ENCODE measurements at places on chromosomes 2 and 18.
A peak's percentile ranks its signal among the peaks of the same experiment; 100 is the strongest.

GRCh38 chr2:181546086-181546485, 88.9 kb downstream of the ITGA4 start:
- DNase-seq, result no peak

DNA sequence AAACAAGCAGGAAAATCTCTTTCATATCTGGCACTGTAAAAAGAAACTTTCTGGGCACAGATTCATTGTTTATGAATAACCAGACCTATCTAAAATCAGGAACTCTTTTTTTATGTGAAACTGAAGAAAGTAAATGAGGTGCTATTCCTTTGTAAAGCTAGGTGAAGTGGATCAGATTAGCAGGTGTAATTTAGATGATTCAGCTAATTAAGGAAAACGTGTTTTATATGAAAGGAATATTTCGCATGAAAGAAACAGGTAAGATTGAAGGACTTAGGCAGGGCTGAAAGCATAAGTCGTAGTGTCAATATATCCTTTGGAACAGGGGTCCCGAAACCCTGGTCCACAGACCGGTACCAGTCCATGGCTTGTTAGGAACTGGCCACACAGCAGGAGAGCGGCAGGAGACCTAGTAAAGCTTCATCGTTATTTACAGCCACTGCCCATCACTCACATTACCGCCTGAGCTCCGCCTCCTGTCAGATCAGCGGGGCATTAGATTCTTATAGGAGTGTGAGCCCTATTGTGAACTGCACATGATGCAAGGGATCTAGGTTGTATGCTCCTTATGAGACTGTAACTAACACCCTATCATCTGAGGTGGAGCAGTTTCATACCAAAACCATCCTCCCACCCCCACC, 20.3 kb upstream of the XIRP2 start:
- DNase-seq, result no peak

- DNase-seq, result peak; percentile 39
These were observed 6.9 kb upstream of the STAT1 start for GRCh38 chr2:191020742-191021381.

DNA sequence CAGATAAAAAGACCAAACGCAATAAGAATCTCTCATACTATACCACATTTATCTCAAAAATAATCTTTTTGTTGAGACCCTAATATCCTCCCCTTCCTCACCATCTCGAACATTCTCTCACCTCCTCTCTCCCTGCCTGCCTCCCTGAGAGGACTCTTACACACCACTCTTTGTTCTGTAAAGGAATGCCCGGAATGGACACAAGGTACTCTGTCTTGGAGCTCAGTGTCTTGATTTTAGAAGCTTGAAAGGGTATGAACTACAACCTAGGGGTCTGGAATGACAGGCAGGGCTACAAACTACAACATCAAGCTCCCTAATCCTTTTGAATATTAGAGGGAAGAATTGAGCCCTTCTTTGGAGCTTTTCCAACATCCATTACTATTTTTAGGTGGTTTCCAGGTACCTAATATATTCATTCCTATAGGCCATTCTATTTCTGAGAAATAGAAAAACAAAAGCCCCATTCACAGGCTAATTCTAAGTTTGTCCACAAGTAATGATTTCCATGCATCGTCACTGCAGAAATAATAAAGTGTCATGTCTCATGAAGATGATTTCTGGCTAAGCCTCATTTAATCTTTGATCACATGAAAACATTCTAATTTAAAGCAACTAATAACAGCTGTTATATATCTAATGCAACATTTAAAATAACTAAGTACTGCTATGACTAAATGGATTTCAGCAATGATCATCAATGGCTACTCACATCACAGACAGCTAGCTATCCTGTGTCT, 60.6 kb downstream of the LRP2 start:
- DNase-seq, result no peak

DNA sequence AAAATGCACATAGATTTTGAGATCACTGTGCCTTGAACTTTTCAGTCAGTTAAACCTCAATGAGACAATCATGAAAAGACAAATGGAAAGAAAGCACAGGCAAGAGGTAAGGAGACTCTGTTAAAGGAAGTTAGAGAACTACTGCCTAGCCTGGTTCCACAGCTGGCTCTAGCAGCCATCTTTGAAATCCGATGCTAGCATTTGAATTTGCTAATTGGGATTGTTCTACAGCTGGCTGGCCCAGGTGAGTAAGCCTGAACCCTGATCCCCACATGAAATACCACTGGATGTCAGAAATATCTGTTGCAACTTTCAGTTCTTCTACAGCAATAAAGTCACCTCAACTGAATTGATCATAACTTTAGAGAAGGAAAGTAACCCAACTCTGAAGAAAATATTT, 315.2 kb upstream of the CHAC2 start:
- DNase-seq, result no peak

- DNase-seq, result no peak
These were observed 247.0 kb downstream of the ALPK2 start for GRCh38 chr18:58381676-58382411.

DNA sequence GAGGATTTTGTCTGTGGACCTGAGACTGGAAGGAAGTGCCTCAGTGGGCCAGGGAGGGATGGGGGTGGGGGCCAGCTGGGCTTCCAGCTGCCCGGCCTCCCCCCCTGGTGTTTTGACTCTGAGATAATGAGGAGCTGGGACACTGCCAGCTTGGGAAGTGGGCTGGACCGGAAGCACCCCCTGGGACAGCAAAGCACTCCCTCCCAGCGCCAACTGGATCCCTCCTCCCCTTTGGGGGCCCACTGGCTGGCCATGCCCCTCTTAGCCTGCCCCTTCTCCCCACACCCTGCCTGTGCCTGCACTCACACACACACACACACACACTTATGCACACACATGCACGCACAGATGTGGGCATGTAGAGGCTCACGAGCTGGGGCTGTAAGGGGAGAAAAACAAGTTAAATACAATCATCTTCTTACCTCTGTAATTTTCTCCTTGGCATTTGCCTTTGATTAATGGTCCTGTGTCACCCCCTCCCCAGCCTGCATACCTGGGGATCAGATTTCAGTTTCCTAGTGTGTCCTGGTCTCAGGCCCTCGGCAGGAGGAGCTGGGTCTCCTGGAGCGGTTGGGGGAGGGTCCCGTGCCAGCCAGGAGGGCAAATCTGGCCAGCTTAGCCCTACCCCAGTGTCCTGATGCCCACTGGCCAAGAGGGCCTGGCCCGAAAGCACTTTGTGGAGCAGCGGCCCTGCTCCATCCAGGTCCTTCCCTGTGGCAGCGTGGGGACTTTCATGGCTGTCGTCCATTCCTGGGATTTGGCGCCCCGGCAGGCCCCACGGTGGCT, 3.6 kb downstream of the ITM2C start:
- DNase-seq, result no peak

- no peak for DNase-seq
These were observed 32.9 kb upstream of the CCDC93 start for GRCh38 chr2:118046634-118047210.

- no peak for DNase-seq
These were observed 7.6 kb upstream of the SPDYA start for GRCh38 chr2:28802975-28803429.

GRCh38 chr2:193153576-193153975, 958.8 kb upstream of the TMEFF2 start:
- no peak for DNase-seq

GRCh38 chr18:48330016-48330991, 78.9 kb downstream of the ZBTB7C start:
- DNase-seq, result peak; percentile 63

DNA sequence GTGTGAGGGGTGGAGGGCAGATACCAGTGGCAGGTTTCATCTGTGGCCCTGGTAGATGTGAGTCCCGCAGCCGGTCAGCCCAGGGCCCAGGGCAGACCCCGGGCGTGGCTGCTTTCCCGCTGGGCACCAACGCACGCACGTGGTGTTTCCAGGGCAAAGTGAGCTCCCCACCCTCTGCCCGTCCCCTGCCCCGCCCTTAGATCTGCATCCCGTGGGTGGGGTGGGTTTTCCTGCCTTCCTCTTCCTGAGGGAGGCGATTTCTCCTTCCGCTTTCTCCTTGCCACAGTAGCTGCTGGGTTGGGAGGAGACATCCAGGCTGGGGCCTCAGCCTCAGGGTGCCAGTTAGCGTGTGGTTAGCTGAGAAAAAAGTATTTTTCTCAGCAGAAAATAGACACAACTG, 49.6 kb downstream of the ODC1 start:
- DNase-seq, result no peak

DNA sequence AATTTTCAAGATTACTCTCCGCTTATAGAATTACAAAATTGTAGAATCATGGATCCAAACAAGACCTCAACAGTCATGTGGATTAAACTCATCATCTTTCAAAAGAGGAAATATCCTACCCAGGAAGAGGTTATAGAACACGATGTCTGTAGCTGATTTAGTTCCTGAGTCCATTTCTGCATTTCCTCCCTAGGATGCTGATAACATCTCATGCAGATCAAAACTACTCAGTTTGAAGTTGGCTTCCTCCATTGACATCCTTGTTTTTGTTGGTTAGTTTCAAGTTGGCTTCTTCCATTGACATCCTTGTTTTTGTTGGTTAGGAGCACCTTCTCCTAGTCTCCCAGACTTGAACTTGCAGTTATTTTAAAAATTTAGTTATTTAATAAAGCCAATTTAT, 147.5 kb downstream of the PARD3B start:
- DNase-seq, result no peak

- DNase-seq, result no peak
These were observed 2.4 kb upstream of the SH2D6 start for GRCh38 chr2:85415980-85416650.

DNA sequence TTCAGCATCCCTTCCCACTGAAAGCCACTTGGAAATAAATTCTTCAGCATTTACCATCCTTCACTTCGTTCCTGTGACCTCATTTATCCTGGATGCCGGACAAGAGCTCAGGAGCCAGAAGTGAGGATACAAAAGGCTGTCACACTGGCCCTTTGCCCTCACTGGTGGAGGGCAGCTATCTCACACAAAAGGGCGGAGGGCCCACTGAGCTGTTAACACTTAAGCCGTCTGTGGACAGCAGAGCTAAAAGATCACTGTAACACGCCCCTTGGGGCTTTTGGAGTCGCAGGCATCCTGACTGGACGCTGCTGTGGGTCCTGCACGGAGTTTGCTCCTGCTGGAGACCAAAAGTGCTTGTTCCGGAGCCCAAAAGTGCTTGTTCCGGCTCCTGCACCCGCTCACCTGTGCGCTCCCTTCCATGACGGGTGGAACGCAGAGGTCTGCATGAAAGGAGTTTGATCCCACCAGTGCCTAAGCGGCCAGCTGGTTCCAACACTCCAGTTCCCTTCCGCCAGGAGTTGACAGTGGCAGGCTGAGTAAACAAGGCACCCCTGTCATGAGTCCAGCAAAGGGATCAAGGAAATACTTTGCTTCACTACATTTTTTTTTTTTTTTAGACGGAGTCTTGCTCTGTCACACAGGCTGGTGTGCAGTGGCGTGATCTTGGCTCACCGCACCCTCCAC, 572.0 kb upstream of the LINC00305 start:
- DNase-seq, result no peak

GRCh38 chr2:138475277-138475776, 26.2 kb upstream of the SPOPL start:
- no peak for DNase-seq

- DNase-seq, result no peak
These were observed 167.8 kb downstream of the BCL11A start for GRCh38 chr2:60385648-60386047.

GRCh38 chr2:101551336-101551888, 76.5 kb upstream of the RFX8 start:
- DNase-seq, result no peak

DNA sequence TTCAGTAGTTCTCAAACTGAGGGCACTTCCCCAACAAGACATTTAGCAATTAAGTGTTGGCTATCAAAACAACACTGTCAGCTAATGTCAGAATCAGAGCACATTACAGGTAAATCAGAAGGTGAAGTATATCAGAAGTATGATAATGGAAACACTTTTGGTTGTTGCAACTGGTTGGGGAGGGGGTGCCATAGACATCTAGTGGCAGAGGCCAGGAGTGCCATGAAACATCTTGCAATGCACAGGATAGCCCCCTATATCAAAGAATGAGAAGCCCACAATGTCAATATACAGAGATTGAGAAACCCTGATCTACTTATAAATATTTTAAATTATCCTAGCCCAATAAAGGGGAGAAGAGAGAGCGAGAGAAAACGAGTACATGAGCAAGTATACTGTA, 4.9 kb upstream of the XPO1 start:
- DNase-seq, result no peak

DNA sequence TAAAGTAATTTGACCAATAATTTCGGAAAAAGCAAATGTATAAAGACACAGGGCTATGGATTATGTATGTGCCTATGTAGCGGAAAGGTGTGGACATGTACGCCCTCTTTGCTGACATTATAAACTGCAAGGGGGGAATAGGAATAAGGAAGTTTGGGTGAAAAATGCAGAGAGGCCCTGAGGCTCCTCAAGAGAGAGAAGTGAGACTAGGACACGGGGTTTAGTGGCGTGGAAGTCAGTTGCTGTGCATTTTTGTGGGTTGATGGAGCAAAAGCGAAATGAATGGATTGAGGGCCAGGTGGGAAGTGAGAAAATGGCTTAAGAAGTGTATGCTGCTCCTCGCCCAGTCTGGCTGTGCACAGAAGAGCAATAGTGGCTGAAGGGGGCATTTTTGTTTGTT, 96.2 kb upstream of the B3GNT7 start:
- DNase-seq, result no peak

DNA sequence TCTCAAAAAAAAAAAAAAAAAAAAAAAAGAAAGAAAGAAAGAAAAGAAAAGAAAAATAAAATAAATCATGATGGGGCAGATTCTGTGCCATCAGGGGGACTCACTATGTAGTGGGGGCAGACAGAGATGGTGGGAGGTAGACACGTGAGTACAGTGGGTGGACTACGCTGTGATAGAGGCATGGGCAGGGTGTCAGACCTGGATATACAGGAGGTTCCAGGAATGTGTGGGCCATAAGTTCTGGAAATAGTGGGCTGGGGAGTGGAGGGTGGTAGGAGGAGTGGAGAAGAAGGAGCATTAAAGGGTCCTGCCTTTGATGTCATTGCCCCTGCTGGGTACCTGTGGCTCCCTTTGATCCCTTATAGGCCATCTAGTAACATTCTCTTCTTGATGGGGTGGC, 8.8 kb upstream of the WNT6 start:
- no peak for DNase-seq

GRCh38 chr2:170721678-170722077, 6.5 kb downstream of the SP5 start:
- no peak for DNase-seq

DNA sequence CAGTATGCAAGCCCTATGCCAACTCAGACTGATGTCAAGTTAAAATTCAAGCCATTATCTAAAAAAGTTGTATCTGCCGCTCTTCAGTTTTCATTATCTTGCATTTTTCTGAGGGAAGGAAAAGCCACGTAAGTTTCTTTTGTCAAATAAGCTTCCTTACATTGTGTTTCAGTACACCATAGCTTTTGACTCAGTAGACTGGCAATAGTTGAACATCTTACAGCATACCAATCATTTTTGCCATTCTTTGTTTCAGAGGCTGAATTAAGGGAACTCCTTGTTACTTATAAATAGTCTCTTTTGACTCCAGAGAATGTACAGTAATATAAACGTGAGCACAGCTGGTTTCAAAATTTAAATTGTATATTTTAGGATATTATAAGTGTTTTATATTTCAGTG, 120.6 kb downstream of the EHBP1 start:
- no peak for DNase-seq
